Sigmoid colon (tissue), 7 donors: ENCODE measurements at places on chromosomes 2 and 18. TPM values are rescaled to one million over a fixed set of nuclear protein-coding genes. Genes with fewer than 3 reads are reported as not detected.

DNA sequence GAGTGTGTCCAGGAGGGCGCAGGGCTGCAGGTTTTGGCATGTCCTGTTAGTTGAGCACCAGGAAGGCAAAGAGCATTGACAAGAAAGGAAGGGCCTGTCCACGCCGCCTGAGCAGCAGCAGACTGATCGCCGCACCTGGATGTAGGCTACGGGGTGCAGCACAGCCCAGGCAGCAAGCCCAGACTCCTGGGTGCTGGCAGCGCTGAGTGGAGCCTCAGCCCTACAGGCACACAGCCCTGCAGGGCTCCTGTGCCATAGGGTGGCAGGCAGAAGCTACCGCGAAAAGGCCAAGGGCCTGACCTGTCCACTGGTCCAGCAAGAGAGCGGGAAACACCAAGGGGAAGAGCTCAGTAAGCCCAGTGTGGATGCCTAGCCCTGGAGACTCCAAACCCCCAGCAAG, 198.0 kb downstream of the HDAC4 start:
- no peaks in the 10 kb centered on the region for H3K27me3 ChIP-seq
- no peak overlapping the region for H3K27ac ChIP-seq
- no peak overlapping the region for H3K4me3 ChIP-seq
- DNase-seq = peak; percentile 64
- H3K36me3 ChIP-seq = no peaks in the 10 kb centered on the region

DNA sequence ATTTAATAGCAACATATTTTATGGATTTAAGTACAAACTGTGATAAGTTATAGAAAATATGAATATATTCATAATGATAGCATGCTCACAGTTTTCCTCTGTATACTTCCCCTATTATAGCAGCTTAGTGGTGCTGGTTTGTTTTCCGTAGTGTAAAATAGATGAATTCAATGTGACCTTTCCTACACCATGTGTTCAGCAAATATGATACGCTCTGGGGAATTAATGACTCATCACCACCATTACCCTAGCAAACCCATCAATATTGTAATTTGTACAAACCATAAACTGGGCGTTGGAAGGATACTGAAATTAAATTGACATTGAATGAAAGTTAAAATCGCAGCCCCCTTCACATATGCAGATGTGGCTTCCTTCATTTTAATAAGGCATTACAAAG, 58.7 kb upstream of the CDH19 start:
- no peak overlapping the region for H3K27ac ChIP-seq
- no peaks in the 10 kb centered on the region for H3K4me1 ChIP-seq
- H3K4me3 ChIP-seq = no peak overlapping the region
- no peak for DNase-seq

DNA sequence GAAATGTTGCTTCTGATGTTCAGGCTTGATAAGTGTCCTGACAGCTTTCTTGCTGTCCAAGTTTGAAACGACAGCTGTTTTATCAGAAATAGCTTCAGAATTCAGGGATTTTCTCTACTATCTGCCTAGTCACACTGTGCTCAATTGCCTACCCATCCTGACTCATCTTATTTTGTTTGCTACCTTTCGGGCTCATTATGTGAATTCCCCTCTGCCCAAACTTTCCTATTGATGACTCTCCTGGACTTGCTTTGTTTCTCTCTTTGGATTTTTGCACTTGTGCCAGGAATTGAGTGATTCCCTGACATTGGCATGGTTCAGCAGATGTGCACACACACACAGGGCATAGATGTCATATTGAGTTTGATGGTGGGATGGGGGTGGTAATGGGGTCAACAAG, 1052.6 kb upstream of the PIK3C3 start:
- no peaks in the 10 kb centered on the region for H3K27me3 ChIP-seq
- no peak overlapping the region for H3K4me3 ChIP-seq
- H3K36me3 ChIP-seq = no peaks in the 10 kb centered on the region

GRCh38 chr18:51229328-51229727, 31.8 kb upstream of the MEX3C start:
- no peak overlapping the region for H3K4me3 ChIP-seq
- no peak for DNase-seq
- H3K27ac ChIP-seq = no peak overlapping the region
- H3K36me3 ChIP-seq = no peaks in the 10 kb centered on the region
- no peaks in the 10 kb centered on the region for H3K4me1 ChIP-seq

DNA sequence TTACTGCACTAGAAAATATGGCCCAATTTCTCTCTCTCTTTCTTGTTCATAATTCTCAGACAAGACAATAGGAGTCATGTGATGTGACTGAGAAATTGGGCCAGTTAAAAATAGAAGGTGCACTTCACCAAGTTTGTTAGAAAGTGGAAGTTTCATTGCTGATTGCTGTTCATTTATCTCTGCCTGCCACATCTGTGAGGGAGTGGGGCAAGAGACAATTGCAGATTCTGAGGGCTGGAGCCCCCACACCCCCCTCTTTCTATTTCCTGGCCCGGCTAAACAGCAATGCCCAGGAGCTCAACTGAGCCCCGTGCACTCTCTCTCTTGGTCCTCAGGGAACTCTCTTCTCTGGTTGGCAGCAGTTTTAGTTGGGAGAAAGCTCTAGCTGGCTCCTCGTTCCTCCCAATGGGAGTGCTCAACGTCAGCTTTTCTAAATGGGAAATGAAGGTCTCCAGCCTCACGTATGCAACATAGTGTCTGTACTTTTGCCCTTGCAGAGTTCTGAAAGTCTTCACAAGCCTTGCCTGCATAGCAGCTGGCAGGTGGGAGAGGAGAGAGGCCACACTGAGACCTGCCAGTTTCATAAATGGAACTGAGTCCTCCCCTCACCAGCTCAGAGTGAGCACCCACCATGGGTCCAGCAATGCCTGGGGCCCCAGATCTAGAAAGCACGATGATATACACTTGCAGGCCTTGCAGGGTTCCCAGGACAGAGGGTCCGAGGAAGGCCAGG, 115.7 kb downstream of the MYCN start:
- H3K36me3 ChIP-seq = no peaks in the 10 kb centered on the region
- no peaks in the 10 kb centered on the region for H3K27me3 ChIP-seq
- no peak overlapping the region for H3K27ac ChIP-seq
- H3K4me3 ChIP-seq = no peak overlapping the region
- peaks cover 11% of the 10 kb centered on the region for H3K4me1 ChIP-seq

DNA sequence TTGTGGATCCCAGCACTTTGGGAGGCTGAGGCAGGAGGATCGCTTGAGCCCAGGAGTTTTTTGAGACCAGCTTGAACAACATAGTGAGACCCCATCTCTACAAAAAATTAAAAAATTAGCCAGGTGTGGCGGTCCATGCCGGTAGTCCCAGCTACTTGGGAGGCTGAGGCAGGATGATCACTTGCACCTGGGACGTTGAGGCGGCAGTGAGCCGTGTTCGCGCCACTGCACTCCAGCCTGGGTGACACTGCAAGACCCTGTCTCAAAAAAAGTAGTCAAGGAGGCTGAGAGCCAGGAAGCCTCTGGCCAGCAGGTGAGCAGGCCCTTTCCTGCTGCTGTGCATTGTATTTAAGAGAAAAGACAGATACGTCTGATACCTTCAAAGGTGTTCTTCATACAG, 11.1 kb upstream of the PROC start:
- DNase-seq = no peak
- H3K4me1 ChIP-seq = no peaks in the 10 kb centered on the region
- no peaks in the 10 kb centered on the region for H3K27me3 ChIP-seq
- no peak overlapping the region for H3K4me3 ChIP-seq

- no peaks in the 10 kb centered on the region for H3K36me3 ChIP-seq
- DNase-seq = no peak
- no peaks in the 10 kb centered on the region for H3K27me3 ChIP-seq
- H3K4me3 ChIP-seq = no peak overlapping the region
Measured at GRCh38 chr2:113201496-113202304, 27.9 kb downstream of the PSD4 start.

DNA sequence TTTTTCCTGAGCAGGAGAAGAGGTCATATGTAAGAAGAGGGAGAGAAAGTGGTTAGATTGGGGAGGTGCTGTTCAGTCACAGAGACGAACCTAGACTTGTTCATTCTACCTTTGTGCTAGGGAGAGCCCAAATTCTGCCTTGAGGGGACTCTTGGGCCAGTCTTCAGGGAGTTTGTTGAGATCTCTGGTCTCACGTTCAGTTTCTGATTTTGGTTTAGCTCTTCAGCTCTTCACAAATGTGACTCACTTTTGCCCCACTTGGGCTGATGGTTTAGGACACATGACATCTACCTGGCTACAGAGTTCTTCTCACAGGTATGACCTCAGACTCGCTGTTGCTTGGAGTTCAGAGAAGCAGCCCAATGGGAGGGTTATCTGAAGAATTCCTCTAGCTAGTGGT, 49.2 kb upstream of the DARS1 start:
- no peak overlapping the region for H3K4me3 ChIP-seq
- no peak overlapping the region for H3K27ac ChIP-seq
- no peaks in the 10 kb centered on the region for H3K4me1 ChIP-seq
- H3K36me3 ChIP-seq = no peaks in the 10 kb centered on the region
- DNase-seq = no peak
- H3K27me3 ChIP-seq = no peaks in the 10 kb centered on the region

GRCh38 chr2:148048475-148049221, 27.8 kb downstream of the MBD5 start:
- no peak overlapping the region for H3K27ac ChIP-seq
- DNase-seq = no peak
- H3K36me3 ChIP-seq = no peaks in the 10 kb centered on the region
- no peaks in the 10 kb centered on the region for H3K27me3 ChIP-seq
- H3K4me1 ChIP-seq = no peaks in the 10 kb centered on the region
- no peak overlapping the region for H3K4me3 ChIP-seq

- H3K4me3 ChIP-seq = no peak overlapping the region
- H3K27me3 ChIP-seq = no peaks in the 10 kb centered on the region
- no peaks in the 10 kb centered on the region for H3K36me3 ChIP-seq
Measured at GRCh38 chr2:12120281-12121150, 374.1 kb downstream of the LPIN1 start.

DNA sequence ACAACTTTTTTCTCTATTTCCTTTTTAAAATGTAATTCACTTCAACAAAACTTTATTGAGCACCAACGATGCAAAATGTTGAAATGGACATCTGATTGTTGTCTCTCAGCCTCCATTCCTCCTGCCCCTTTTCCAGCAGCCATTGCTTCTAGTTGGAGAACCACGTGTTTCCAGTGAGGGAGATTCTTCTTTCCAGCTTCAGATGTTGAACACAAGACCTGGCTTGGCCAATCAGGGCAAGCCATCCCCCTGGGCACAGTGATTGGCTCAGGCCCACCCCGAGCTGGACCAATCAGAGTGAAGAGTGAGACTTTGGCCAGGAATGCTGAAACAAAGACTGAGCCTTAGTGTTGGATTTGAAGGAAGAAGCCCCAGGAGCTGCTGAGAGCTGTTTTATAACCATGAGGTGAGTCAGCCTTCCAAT, 59.0 kb downstream of the E2F6 start:
- peaks cover 24% of the 10 kb centered on the region for H3K4me1 ChIP-seq
- no peaks in the 10 kb centered on the region for H3K27me3 ChIP-seq
- peak overlapping the region; percentile 50 for H3K27ac ChIP-seq
- H3K36me3 ChIP-seq = no peaks in the 10 kb centered on the region
- H3K4me3 ChIP-seq = no peak overlapping the region
- peak; percentile 68 for DNase-seq

DNA sequence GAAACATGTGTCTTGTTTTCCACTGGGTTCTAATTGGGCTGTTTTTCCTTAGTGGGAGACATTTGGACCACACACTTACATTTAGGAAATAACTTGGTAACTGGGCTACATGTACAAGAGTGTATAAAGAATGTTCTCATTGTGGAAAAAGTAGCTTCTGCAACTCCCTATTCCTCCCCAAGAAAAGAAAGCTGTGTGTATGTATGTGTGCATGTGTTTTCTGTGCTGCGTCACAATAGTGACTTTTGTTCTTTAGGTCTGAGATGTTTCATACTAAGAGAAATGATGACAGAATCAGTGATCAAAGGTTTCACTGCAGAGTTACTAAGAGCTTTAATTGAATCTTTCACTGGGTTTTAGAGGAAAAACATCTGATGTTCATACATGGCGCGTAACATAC, 82.7 kb downstream of the TANC1 start:
- H3K36me3 ChIP-seq = no peaks in the 10 kb centered on the region
- peak overlapping the region; percentile 67 for H3K27ac ChIP-seq
- H3K27me3 ChIP-seq = no peaks in the 10 kb centered on the region

DNA sequence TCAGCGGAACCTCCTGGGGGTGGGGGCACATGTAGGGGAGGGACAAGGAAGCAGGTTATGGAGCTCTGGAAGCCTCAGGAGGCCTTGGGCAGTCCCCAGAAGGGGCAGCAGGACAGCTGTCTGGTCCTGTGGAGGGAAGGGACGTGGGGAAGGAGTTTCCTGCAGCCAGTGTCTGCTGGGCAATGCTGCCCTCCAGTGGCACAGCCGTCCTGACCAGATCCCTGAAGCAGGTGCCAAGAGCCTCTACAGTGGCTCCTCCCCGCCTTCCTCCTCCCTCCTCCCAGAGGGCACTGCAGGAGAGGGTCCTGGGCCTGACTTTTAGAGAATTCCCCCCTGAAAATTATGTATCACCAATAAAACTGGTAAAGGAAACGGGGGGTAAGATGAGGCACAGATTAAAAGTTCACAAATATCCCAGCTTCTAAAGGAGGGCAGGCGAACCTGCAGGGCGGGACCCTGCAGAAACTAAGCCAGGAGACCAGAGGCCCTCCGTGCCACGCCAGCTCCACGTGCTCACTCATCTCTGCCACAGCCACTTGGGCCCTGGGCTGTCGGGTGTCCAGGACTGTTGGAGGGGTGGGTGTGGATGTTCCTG, 258.5 kb downstream of the TWIST2 start:
- no peak for DNase-seq
- no peaks in the 10 kb centered on the region for H3K27me3 ChIP-seq
- peaks cover 83% of the 10 kb centered on the region for H3K36me3 ChIP-seq
- H3K4me3 ChIP-seq = no peak overlapping the region

DNA sequence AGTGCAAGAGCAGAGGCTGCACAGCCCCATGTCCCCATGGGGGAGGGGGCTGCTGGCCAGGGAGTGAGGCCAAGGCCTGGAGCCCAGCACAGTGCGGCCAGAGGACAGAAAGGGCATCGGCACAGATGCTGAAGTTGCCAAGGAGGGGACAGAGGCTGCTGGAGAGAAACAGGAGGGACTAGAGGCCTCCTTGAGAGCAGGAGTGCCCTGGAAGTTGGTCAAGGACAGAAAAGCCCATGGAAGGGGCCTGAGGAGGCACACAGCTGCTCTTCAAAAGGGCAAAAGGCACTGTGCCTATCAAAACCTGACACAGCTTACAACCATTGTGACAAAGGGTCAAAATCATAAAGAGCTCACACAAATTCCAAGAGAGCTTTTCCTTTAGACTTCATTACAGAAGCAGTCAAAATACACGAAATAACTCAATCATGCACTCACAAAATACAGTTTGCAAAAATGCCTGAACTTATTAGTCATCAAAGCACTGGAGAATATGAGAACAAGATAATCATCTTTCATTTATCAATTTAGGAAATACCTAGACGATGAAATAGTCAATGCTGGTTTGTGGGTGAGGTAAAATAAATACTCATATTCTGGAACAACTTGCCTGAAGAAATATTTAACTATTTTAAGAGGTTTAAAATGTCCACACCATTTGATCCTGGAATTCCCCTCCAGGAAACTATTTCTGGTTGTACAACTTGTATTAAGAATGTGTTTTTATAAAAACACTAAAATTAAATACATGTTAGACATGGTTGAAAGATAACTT, 79.6 kb downstream of the USP40 start:
- H3K4me1 ChIP-seq = peaks cover 7% of the 10 kb centered on the region
- H3K4me3 ChIP-seq = no peak overlapping the region
- H3K27ac ChIP-seq = peak overlapping the region; percentile 44
- no peaks in the 10 kb centered on the region for H3K36me3 ChIP-seq
- H3K27me3 ChIP-seq = no peaks in the 10 kb centered on the region
- DNase-seq = no peak

Gene SERPINB10
- not detected for total RNA-seq

Gene CCDC150
- 1.3 TPM for total RNA-seq

Gene CHPF
- 21.3 TPM for total RNA-seq
